ENCODE measurements at places on chromosomes 12 and 14.

DNA sequence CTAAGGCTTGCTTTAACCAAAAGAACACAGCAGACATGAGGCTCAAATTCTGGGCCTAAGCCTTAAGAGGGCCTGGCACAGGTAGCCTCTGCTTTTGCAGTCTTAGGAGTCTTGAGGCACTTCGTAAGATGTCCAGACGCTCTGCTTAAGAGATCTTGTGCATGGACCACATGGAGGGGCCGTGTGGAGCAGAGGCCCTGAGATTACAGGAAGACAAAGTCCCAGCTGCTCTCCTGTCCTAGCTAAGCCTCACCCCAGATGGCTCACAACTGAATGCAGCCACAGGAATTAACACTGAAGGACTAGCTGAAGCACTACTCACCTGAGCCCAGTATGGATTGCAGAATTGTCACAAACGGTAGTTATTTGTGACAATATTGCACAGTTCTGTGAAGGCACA, 446.0 kb downstream of the PDZRN4 start:
- no peak for DNase-seq

- DNase-seq = no peak
Measured at GRCh38 chr12:133226690-133227089, 9.0 kb downstream of the ANHX start.

DNA sequence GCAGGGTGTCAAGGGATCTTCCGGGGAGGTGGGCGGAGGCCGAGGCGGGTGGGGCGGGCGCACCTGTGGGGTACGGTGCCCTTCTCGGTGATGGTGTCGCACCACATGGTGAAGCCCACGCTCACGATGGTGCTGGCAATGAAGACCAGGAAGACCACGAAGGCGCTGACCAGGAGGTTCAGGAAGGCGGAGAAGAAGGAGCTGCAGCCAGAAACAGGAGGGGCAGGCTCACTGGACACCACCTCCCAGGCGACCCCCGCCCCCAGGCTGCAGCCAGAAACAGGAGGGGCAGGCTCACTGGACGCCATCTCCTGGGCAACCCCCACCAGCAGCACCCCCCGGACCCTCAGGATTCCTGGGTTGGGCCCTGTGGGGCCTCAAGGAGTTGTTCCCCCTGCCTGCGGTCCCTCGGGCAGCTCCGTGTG, 7.6 kb downstream of the TMEM179 start:
- DNase-seq = no peak

DNA sequence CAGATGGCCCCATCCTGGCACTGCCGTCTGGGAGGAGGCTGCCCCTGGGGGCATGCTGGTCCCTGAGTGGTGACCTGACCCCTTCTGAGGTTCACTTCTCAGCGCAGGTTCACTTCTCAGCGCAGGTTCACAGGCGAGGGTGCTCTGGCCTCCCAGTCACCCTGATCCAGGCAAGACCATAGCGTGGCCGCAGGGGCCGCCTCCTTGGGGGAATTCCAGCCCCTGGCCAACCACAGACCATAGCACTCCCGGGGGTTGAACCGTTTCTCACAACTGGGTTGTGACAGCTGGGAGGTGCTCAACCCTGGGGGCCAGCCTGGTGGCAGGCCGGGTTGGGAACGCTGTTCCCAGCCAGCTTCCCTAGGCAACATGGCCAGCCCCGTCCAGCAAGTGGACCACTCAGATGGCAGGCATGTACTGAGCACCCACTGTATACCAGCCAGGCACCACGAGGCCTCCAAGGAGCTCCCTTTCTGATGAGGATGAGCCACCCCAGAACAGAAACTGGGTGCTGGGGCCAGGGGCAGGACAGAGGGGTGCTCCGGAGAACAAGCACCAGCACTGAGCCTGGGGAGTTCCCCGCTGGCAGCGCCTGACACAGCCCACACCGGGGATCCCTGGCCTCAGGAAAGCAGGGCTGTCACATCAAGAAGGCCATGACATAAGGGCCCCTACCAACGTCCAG, 28.3 kb upstream of the ZFP36L1 start:
- DNase-seq = no peak

GRCh38 chr12:8991371-8992345, 2.3 kb downstream of the KLRG1 start:
- DNase-seq = no peak

DNA sequence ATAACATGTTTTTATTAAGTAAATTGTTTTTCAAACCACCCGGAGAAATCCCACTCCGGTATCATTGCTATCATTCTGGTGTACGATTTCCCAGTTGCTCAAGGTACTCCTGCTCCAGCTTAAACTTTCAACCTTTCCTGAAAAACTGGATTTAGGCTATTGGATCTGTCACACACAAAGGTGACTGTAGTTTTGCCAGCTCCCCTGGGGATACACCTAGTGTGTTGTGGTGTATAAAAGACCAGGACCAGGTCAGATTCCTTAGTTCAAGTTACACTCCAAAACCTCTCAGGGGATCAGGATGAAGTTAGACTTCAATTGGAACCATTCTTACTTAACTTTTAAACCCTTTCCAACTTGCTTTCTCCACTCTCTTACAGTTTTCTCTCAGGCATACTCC, 303.9 kb downstream of the NOVA1 start:
- DNase-seq = no peak

GRCh38 chr12:630656-631632, 32.3 kb downstream of the NINJ2 start:
- no peak for DNase-seq

- DNase-seq = no peak
Measured at GRCh38 chr14:70359076-70359424, 433 bp downstream of the COX16 start.

- no peak for DNase-seq
Measured at GRCh38 chr12:91763654-91764370, 381.8 kb downstream of the BTG1 start.

DNA sequence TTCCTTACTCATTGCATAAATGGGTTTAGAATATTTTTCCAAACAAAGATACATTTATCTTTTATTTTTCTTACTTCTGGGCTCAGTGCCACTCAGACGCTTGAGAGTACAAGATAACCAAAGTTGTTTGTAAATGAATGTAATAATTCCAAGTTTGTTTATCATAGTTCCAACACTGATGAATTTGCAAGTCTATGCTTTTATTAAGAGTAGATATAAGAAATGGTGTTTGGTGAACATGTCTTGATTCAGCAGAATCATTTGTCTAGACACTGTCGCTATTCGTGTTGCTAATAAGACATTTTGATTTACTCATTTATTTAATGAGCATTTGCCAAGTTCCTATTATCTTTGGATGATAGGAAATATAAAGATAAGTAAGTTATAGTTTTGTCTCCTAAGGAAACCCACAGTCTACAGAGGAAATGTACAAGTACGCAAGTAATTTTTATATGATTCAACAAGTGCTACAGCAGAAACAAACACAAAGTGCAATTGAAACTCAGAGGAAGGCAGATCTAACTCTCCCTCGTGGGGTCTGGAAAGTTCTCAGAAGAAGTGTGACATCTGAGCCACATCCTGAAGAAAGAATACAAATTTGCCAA, 132.8 kb upstream of the FSCB start:
- no peak for DNase-seq

GRCh38 chr14:94164685-94165431, 9.3 kb upstream of the PPP4R4 start:
- DNase-seq = no peak

- DNase-seq = no peak
Measured at GRCh38 chr12:16043480-16043879, 132.3 kb downstream of the DERA start.

- DNase-seq = no peak
Measured at GRCh38 chr12:89156340-89156739, 196.0 kb downstream of the DUSP6 start.

DNA sequence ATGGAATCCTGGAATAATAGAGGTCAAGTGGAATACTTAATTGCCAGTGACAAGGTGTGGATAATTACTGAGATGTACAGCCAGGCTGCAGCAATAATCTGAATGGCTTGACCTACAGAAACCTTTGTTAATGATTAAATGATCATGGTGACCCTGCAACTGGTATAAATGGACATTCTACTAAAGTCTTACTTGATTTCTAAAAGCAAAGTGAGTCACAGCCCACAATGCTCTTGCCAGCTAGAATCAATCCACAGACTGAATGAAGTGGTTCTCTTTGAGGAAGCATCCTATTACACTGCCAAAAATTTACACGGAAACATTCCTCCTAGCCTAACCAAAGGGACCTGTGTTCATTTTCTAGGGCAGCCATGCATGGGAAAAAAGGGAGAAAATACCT, 518.5 kb downstream of the SOX5 start:
- DNase-seq = no peak

DNA sequence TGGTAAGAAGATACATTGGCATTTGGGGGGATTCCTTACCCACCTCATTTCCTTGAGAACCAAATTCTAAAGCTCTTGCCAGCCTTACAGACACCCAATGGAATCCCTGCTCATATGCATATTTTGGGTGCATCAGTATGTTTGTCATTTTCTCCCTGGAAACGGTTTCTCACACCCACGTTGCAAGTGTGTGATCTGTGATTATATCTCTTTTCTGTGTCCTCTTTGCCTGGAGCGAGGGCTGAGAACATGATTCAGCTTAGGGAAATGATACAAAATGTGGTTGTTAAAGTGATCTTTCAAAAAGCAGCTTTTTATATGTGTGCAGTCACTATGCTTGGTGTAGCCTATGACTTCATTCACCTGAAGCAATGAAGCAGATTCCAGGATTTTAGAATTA, 52.0 kb downstream of the KCNMB4 start:
- no peak for DNase-seq

- no peak for DNase-seq
Measured at GRCh38 chr12:4417455-4417854, 28.2 kb downstream of the FGF6 start.

DNA sequence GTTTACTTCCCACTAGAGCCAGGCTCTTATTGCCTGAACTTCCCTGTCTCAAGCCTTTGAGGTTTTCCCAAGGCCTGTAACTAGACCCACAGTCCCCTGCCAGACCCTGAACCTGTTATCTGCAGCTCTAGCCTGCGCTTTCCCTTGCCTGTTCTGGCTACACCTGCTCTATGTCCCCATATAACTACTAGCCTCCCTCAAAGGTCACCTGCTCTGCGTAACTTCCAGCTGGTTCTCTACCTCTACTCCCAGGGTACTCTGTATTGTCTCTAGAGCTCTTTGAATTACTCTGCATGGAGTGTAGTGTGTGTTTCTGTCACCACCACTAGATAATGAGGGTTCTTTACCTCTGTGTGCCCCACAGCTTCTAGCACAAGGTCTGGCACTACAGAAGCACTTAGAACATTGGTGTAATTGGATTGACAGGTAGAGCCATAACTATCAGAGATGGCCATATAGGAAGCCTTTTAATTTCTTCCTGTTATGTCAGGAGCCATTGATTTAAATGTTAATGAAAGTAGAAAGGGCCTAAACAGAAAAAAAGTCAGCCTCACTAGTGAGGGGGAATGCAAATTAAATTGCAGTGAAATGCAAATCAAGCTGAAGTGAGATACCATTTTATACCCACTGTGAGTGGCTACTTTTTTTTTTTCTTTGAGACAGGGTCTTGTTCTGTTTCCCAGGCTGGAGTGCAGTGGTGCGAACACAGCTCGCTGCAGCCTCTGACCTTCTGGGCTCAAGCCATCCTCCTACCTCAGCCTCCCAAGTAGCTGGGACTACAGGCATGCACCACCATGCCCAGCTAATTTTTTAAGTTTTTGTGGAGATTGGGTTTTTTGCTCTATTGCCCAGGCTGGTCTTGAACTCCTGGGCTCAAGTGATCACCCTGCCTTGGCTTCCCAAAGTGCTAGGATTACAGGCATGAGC, 47.8 kb downstream of the EID3 start:
- no peak for DNase-seq

- DNase-seq = no peak
Measured at GRCh38 chr14:98458702-98459101, 813.3 kb downstream of the BCL11B start.

GRCh38 chr12:100128512-100128908, 14.2 kb downstream of the BLTP3B start:
- DNase-seq = no peak

- no peak for DNase-seq
Measured at GRCh38 chr14:44494137-44494536, 12.9 kb downstream of the FSCB start.

DNA sequence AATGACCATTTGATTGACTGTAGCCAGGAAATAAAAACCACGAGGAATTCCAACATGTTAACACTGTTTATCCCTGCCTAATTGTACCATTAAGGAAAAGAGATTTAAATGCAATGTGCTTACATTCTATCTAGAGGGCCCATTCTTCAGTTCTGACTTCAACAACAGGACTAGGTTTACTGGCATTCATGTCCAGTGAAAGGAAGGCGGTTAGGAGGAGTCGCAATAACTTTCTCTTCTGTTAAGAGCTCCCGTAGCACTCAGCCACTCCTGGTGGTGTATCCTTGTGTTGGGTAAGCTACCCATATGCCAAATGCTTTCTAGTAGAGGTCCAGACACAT, 154.7 kb downstream of the STXBP6 start:
- DNase-seq = no peak

GRCh38 chr14:103232031-103232808, 101.8 kb upstream of the EIF5 start:
- DNase-seq = no peak

GRCh38 chr12:117064049-117064448, 35.2 kb downstream of the TESC start:
- no peak for DNase-seq

- DNase-seq = no peak
Measured at GRCh38 chr12:104928036-104928745, 29.9 kb downstream of the SLC41A2 start.

GRCh38 chr12:50507930-50508329, 3.1 kb downstream of the DIP2B start:
- DNase-seq = no peak

- DNase-seq = no peak
Measured at GRCh38 chr12:110776410-110776809, 33.7 kb upstream of the PPP1CC start.

DNA sequence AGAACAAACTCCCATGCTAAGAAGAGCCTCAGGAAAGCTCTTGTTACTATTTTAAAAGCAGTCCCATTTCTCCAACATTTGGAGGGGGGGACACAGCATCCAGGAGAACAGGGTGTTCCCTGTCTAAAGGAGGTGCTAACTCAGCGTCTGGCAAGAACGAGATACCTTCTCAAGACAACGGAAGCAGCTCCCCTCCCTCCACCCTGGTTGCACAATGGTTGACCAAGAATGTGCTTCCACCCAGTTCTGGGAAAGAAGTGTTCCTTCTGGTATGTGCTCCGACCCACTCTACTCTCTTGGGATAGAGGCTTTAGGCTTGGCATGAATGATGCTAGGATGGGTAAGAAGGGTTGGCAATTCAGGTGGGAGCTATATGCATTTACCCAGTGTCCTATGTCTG, 1.5 kb upstream of the KRT6A start:
- DNase-seq = no peak

Measured in HS-27A (cell line).